ENCODE measurements at places on chromosomes 1 and 21.

- no peak overlapping the region for H3K27ac ChIP-seq
- peak overlapping the region; percentile 82 for H3K4me3 ChIP-seq
- peaks cover 12% of the 10 kb centered on the region for H3K4me1 ChIP-seq
- no peak for DNase-seq
- no peaks in the 10 kb centered on the region for H3K36me3 ChIP-seq
Measured at GRCh38 chr1:27153549-27153886, 1.4 kb downstream of the SLC9A1 start.

DNA sequence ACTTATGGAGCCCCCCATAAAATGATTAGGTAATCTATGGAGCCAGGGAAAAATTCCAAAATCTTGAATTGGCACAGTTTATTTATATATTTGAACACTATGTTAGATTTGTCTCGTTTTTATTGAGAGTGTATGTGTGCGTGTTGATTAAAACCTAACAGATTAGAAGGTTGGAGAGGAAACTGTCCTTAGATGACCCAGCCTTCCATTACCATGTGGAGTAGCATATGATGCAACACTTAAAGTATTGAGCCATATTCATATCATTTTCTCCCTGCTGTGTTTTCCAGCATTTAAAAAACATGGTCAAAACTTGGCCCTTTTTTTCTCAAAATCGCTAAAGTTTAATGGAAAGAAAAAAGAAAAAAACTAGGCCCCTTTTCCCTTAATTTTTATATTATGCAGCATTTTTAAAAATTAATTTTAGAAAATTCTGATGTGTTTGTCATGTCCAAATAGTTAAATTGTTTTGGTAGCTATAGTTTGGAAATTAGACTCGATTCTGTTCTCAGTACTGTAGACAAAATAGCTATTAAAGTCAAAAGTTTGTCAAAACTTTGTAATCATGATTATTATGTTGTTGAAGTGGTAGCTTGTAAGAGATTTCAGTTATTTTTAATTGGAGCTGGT, 2.3 kb downstream of the LRRC8D start:
- no peak overlapping the region for H3K27ac ChIP-seq
- DNase-seq = no peak
- H3K4me1 ChIP-seq = peaks cover 2% of the 10 kb centered on the region
- H3K27me3 ChIP-seq = peaks cover 5% of the 10 kb centered on the region

- H3K27ac ChIP-seq = no peak overlapping the region
- no peaks in the 10 kb centered on the region for H3K4me1 ChIP-seq
- H3K27me3 ChIP-seq = peaks cover 2% of the 10 kb centered on the region
- peak; percentile 26 for DNase-seq
- no peak overlapping the region for H3K4me3 ChIP-seq
Measured at GRCh38 chr1:38607526-38607925, 252.0 kb downstream of the RRAGC start.

GRCh38 chr1:69673321-69673720, 105.6 kb downstream of the LRRC7 start:
- H3K27ac ChIP-seq = no peak overlapping the region
- H3K27me3 ChIP-seq = no peaks in the 10 kb centered on the region
- H3K4me3 ChIP-seq = no peak overlapping the region
- no peaks in the 10 kb centered on the region for H3K36me3 ChIP-seq
- H3K4me1 ChIP-seq = no peaks in the 10 kb centered on the region

GRCh38 chr1:193566735-193567134, 380.3 kb upstream of the B3GALT2 start:
- H3K4me3 ChIP-seq = no peak overlapping the region
- H3K27ac ChIP-seq = no peak overlapping the region
- H3K4me1 ChIP-seq = no peaks in the 10 kb centered on the region

- H3K27me3 ChIP-seq = peaks cover 21% of the 10 kb centered on the region
- no peak overlapping the region for H3K27ac ChIP-seq
Measured at GRCh38 chr21:33109574-33110339, 39.8 kb downstream of the OLIG1 start.

All from H1 (cell line).